SK-N-SH (cell line): ENCODE measurements at places on chromosomes 1 and 21. TPM values are rescaled to one million over a fixed set of nuclear protein-coding genes. Genes with fewer than 3 reads are reported as not detected.

The FBXO2 gene
- 17.0 and 21.7 TPM in 2 replicates for polyA plus RNA-seq

GRCh38 chr1:40562185-40562584 lies 30.7 kb downstream of the ZNF684 start:
- no peaks in the 10 kb centered on the region for H3K27me3 ChIP-seq
- no peaks in the 10 kb centered on the region for H3K4me1 ChIP-seq
- no peak overlapping the region for H3K27ac ChIP-seq
- H3K36me3 ChIP-seq = no peaks in the 10 kb centered on the region
- DNase-seq = no peak

DNA sequence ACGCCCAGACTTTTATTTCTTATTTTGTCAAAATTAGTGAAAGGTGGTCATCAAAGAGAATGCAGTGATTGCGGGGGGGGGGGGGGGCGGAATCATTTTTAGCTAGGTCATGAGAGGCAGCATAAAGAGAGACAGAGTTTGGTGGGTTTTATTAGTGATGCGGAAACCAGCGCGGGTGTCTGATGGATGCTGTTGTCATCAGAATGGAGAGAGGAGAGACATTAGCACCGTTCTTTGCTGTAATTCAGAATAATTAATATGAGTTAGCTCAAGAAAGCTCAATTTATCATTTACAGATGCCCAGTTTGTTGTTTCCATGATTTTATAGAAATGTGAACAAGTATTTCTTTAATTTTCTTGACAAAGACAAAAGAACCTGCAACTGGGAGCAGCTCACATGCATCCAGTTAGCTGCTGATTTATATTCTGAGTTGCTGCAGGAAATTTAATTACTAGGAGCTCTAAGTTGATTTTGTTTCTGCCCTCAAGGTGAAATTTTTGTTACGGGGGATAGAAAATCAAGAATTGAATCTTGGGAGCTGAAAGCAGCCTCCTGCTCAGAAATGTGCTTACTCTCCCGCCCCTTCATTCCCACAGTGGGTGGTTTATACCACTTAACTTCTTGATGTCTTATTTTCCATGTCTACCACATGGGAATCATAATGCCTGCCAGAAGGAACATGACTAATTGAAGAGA lies 133.4 kb upstream of the MAP1LC3C start:
- no peaks in the 10 kb centered on the region for H3K27me3 ChIP-seq
- no peak overlapping the region for H3K4me3 ChIP-seq
- DNase-seq = peak; percentile 42
- peaks cover 2% of the 10 kb centered on the region; the same call in 1 of the 2 replicates for H3K36me3 ChIP-seq
- H3K27ac ChIP-seq = peak overlapping the region; percentile 96

DNA sequence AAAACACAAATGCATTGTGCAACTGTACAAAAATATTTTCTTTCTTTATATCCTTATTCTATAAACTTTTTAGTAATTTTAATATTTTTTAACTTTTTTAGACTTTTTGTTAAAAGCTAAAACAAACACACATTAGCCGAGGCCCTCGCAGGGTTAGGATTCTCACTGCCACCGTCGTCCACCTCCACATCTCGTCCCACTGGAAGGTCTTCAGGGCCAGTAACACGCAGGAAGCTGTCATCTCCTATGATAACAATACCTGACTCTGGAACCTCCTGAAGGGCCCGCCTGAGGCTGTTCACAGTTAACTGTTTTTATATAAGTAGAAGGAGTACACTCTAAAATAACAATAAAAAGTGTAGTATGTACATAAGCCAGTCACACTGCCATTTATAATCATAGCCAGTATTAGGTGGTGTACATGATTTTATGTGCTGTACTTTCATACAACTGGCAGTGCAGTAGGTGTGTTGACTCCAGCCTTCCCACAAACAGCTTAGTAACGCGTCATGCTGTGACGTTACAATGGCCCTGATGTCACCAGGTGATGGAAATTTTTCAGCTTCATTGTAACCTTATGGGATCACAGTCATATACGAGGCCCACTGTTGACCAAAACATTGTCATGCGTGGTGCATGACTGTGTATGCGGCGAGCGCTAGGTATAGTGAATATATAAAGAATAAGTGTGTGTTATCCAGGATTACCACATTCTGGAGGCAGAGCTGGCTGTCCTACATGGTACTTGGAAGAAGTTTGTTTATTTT lies 8.8 kb downstream of the TFF2 start:
- no peak for DNase-seq
- H3K4me3 ChIP-seq = no peak overlapping the region
- no peaks in the 10 kb centered on the region for H3K27me3 ChIP-seq
- no peak overlapping the region for H3K27ac ChIP-seq

DNA sequence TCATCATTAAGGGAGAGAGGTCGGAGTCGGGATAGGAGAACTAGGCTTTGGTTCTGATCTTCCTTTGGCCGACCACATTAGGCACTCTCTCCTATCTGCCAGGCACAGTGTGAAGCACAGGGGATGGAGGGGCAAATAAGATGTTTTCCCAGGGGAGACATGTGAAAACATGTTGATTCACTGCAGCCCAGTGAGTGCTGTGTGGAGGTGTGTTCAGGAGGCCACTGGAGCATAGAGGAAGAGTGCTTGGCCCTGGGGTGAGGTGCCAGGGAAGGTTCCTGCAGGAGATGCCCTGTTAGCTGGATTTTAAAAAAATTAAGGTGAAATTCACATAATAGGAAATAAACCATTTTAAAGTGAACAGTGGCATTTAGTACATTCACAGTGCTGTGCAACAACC lies 3.7 kb downstream of the VANGL2 start:
- H3K36me3 ChIP-seq = no peaks in the 10 kb centered on the region
- H3K4me1 ChIP-seq = peaks cover 46% of the 10 kb centered on the region
- no peaks in the 10 kb centered on the region for H3K27me3 ChIP-seq
- H3K4me3 ChIP-seq = no peak overlapping the region
- no peak overlapping the region for H3K27ac ChIP-seq

The NUP210L gene
- polyA plus RNA-seq = not detected in 2 replicates

GRCh38 chr1:174713796-174714195 lies 266.0 kb downstream of the GPR52 start:
- no peak overlapping the region for H3K27ac ChIP-seq
- no peaks in the 10 kb centered on the region for H3K4me1 ChIP-seq
- H3K4me3 ChIP-seq = no peak overlapping the region
- no peak for DNase-seq
- H3K27me3 ChIP-seq = no peaks in the 10 kb centered on the region
- H3K36me3 ChIP-seq = no peaks in the 10 kb centered on the region

The AMIGO1 gene
- polyA plus RNA-seq = 0.93 and 0.95 TPM in 2 replicates

- no peak for DNase-seq
- no peak overlapping the region for H3K4me3 ChIP-seq
- H3K27me3 ChIP-seq = no peaks in the 10 kb centered on the region
- H3K27ac ChIP-seq = no peak overlapping the region
- H3K36me3 ChIP-seq = no peaks in the 10 kb centered on the region
Observed at GRCh38 chr1:67059346-67059745, 5.4 kb upstream of the SLC35D1 start.

- no peaks in the 10 kb centered on the region for H3K36me3 ChIP-seq
- peak; percentile 75 for DNase-seq
- peak overlapping the region; percentile 38 for H3K4me3 ChIP-seq
Observed at GRCh38 chr1:158149577-158150269, 31.0 kb upstream of the CD1D start.

GRCh38 chr1:20472860-20473711 lies 12.9 kb downstream of the CAMK2N1 start:
- H3K4me3 ChIP-seq = no peak overlapping the region
- DNase-seq = peak; percentile 78
- H3K27me3 ChIP-seq = no peaks in the 10 kb centered on the region
- peaks cover 38% of the 10 kb centered on the region for H3K4me1 ChIP-seq
- H3K36me3 ChIP-seq = no peaks in the 10 kb centered on the region

The TNFRSF4 gene
- not detected in 2 replicates for polyA plus RNA-seq

GRCh38 chr1:2534687-2535441 lies 4.8 kb upstream of the HES5 start:
- no peaks in the 10 kb centered on the region for H3K4me1 ChIP-seq
- H3K27ac ChIP-seq = no peak overlapping the region
- no peaks in the 10 kb centered on the region for H3K36me3 ChIP-seq
- DNase-seq = no peak
- peaks cover 6% of the 10 kb centered on the region; the same call in 1 of the 2 replicates for H3K27me3 ChIP-seq

- no peak overlapping the region for H3K4me3 ChIP-seq
- H3K27ac ChIP-seq = no peak overlapping the region
- H3K4me1 ChIP-seq = peaks cover 10% of the 10 kb centered on the region
- no peaks in the 10 kb centered on the region; the same call in 1 of the 2 replicates for H3K27me3 ChIP-seq
Observed at GRCh38 chr1:207958376-207959139, 47.6 kb upstream of the CD34 start.

The TRNAU1AP gene
- polyA plus RNA-seq = 25.8 and 31.2 TPM in 2 replicates

The ZNF593OS gene
- polyA plus RNA-seq = not detected in 2 replicates

DNA sequence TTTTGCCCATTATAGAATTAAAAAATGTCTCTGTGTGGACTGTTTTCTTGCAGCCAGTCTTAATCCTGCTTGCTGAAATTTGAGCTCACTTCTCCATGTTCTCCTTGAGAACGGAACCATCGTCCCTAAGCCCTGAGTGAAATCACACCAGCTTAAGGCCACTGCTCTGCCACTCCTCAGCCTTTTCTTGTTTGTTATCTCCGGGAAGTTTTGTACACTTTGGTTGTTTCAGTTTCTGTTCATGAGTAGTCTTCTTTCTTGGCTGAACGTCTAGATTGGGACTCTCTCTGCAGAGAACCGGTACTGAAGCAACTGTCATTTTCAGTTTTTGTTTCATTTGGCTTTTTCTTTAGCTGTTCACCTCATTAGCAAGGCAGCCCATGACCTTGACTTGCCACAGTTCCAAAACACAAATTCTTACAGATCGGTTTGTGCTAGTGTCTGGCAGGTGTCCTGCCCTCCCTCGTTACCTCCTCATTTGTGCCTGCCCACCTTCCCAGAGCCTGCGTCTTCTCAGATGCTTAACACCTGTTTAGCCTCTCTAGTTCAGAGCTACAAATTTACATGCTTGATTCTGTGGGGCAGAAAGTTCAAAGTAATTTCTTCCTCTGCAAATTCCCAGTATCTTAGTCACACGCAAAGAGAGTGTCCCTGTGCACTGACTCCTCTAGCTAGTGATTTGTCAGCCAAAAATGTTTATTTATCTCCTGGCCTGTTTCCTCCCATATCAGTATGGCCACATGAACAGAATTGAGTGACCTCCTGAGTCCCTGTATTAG lies 12.4 kb downstream of the PSEN2 start:
- no peaks in the 10 kb centered on the region for H3K27me3 ChIP-seq
- no peak overlapping the region for H3K4me3 ChIP-seq
- no peaks in the 10 kb centered on the region for H3K4me1 ChIP-seq
- no peak overlapping the region for H3K27ac ChIP-seq
- no peak for DNase-seq
